ENCODE measurements at places on chromosomes 16 and 17.

GRCh38 chr16:47046726-47047523 is 73.5 kb upstream of the DNAJA2 start:
- DNase-seq, result no peak

DNA sequence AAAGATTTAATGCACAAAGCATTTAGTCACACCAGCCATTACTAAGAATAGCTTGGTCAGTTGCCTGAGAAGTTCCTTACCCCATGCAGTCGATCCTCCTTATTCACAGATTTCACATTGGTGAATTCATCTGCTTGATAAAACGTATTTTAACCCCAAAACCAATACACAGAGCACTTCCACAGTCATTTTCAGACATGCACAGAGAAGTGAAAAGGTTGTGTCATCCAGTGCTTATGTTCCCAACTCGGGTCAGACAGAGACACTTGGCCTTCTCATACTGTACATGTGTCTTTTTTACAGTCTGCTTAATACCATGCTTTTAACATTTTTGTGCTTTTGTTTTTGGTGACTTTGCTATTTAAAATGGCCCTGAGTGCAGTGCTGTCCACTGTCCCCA is 219.7 kb downstream of the SPECC1 start:
- DNase-seq, result no peak

GRCh38 chr17:2828397-2829038 is 32.3 kb downstream of the RAP1GAP2 start:
- DNase-seq, result peak; percentile 48

GRCh38 chr16:86300746-86301481 is 209.4 kb upstream of the FOXF1 start:
- no peak for DNase-seq

DNA sequence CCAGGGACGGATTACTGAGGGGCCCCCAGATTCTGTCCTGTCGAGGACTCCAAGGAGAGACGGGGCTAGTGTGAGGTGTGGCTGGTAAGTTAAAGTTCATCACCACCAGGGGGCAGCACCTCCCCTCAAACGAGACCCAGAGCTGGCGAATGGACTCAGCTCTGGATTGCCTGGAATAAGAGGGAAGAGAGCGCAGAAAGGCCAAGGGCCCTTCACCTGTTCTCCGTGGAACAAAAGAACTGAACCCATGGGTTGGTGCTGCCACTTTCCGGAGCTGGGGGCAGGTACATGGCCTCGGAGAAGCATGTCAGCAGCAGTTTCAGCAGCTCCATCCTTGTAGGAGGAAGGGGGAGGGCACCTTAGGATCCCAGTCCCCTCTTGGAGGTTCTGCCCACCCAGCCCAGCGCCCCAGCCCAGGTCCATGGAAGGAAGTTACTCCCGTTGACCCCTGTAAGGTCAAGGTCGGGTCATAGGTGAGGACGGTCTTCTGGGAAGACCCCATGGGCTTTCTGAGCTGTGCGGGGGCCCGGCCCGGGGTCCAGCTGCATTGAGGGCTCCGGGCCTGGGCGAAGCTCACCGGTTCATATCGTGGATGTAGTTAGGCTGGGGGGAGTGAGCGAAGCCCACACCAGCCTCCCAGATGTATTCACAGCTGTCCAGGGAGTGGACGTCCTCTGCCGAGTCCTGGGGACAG is 10.8 kb downstream of the HID1 start:
- DNase-seq, result no peak

- no peak for DNase-seq
Measured at GRCh38 chr16:28932339-28933141, 769 bp downstream of the CD19 start.

DNA sequence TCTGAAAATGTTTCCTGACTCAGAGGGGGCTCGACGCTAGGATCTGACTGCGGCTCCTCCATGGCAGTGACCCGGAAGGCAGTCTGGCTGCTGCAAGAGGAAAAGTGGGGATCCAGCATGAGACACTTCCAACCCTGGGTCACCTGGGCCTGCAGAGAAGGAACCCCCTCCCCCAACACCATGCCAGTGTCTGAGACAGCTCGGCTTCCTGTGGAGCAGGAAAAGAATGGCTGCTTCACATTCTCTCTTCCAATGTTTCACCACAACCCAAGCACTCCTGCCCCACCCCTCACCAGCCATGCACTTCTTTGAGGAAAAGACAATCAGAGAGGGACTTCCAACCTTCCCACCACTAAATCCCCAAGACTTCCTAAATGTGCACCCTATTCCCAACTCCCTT is 10.8 kb downstream of the TP53 start:
- DNase-seq, result no peak

DNA sequence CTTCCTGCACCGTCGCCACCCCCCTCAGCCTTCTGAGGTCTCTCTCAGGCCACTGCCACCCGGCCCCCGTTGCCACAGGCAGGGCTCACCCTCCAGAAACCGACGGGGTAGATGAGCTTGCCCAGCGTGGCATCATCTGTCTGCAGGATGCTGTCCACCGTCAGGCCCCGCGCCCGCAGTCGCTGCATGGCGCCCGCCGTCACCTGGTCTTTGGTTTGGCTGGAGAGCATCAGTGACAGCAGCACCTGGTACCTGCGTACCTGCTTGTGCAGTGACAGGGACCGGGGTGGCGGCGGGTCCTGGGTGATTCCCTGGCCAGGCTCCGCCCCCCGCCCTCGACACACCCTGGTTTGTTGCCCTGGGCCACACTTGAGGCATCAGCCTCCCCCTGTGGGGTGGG is 3.1 kb downstream of the NTHL1 start:
- DNase-seq, result no peak

DNA sequence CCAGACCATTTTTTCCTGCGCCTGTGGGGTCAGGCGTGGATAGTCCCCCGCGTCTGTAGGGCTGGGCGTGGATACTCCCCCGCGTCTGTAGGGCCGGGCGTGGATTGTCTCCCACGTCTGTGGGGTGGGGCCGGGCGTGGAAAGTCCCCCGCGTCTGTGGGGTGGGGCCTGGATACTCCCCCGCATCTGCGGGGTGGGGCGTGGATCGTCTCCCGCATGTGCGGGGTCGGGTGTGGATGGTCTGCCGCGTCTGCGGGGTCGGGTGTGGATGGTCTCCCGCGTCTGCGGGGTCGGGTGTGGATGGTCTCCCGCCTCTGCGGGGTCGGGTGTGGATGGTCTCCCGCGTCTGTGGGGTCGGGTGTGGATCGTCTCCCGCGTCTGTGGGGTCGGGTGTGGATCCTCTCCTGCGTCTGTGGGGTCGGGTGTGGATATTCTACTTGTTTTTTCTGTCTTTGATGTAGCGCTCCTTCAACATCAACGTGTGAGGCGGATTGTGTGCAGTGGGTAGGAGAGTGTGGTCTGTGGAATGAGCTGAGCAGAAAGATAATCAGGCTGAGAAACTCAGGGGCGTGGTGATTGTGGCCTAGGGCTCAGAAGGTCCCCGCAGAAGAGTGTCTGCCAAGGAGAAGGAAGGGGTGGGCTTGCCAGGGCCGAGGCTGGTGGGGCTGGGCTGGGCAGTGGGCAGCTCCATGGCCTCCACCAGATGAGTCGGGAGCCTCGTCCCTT is 3.2 kb downstream of the GNPTG start:
- no peak for DNase-seq

Measured in substantia nigra (tissue), 51 donors.